Cortex of kidney (tissue), 1 donor: ENCODE measurements at places on chromosomes 5 and 9.

- no peak for DNase-seq
Measured at GRCh38 chr5:180172447-180173197, 36.4 kb downstream of the RASGEF1C start.

GRCh38 chr5:142811866-142812557 is 41.8 kb downstream of the ARHGAP26 start:
- no peak for DNase-seq

- no peak for DNase-seq
Measured at GRCh38 chr5:169629847-169630548, 7.1 kb upstream of the DOCK2 start.

DNA sequence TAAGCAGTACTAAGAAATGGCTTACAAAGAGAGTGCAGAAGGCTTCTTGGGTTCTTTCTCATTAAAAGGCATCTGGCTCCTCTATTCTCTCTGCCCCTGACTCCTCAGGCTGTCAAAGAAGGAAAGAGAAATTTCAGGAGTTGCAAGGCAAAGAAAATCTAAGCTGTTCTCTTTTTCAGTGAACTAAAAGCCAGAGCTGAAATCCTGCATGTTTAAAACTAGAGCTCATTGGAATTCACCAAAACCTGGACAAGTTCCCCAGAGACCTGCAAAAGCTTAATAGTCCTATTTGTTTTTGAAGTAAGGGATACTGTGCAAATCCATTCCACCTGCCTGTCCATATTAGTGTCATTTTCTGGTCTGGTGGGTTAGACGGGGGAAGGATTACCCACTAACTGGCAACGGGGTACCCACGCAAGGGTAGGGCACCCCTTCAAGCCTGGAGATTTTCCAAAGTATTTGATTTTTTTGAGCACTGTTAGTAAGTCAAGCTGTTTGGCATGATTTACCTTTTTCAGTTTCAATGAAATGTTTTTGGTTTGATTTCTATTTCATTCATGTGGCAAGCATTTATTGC is 179.3 kb downstream of the FSTL4 start:
- no peak for DNase-seq

DNA sequence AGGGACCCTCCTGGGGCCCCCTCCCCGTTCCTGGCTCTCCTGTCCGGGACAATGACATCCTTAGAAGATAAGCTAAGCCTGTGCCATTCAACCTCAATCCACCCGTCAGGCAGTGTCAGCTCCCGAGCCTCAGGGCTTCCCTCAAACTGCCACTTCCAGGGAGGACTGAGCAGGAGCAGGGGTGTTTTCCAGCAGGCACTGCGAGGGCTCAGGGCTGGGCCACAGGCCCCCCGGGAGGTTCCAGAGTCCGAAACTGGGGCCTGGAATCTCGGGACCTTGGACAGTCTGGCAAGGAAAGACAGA is 26.2 kb downstream of the LHX3 start:
- DNase-seq: no peak

- DNase-seq: no peak
Measured at GRCh38 chr5:143065185-143065965, 295.2 kb downstream of the ARHGAP26 start.

GRCh38 chr9:101693546-101694336 is 44.7 kb downstream of the GRIN3A start:
- no peak for DNase-seq

- no peak for DNase-seq
Measured at GRCh38 chr9:92446536-92446935, 22.3 kb upstream of the OMD start.

- DNase-seq: no peak
Measured at GRCh38 chr9:71985297-71985911, 74.0 kb downstream of the C9orf85 start.

- DNase-seq: no peak
Measured at GRCh38 chr5:163330723-163331668, 106.4 kb upstream of the CCNG1 start.

DNA sequence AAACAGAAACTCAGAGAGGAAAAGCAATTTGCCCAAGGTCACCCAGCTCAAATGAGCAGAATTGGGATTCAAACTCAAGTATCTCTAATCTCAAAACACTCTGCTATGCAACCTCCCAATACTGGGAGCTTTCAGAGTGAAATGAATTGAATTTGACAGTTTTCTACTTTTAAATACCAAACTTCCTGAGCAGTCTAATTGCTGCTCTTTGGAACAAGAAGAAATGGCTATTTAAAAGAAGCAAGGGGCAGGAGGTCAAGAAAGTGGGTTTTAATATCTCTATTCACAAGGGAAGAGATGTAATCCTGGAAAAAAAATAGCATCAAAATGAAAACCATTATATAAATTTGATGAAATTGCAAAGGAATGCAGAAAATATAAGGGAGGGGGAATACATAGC is 142.6 kb downstream of the INSYN2B start:
- no peak for DNase-seq

- no peak for DNase-seq
Measured at GRCh38 chr5:32330126-32330971, 17.6 kb upstream of the MTMR12 start.

DNA sequence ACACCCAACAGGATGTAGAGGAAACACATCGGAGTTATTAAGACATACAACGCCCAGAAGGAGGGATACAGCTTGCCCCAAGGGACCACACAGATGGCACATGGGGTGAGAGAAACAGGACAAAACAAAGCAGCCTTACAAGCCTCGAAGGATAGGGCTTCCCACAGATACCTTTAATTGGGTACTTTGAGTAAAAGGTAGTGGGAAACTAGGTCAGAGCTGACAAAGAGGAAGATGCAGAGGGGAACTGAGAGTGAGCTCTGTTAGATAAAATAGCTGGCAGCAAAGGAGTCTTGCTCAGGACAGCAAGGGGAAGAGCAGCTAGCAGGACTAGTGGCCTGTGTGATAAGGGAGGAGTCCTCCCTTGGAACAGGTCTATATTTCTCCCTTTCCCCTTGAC is 48.2 kb downstream of the OTP start:
- no peak for DNase-seq

GRCh38 chr5:156000115-156000514 is 326.8 kb upstream of the SGCD start:
- no peak for DNase-seq

- no peak for DNase-seq
Measured at GRCh38 chr5:178392386-178392785, 159.8 kb upstream of the PHYKPL start.

DNA sequence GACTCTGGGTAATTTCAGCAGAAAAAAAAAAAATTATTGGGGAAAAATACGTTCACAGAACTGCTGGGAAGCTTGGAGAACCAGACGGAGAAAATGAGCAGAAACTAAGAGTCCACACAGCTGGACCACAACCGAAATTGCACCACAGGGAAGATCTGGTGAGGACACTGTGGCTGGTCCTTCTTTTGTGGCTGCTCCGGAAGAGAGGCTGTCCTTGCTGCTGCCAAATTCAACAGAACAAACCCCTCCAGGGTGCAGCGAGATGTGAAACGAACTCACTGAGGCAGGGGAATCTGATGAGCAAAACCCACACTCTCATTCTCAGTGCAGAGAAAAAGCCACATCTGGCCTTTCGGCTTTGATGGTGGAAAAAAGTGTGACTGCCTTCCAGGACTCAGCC is 200.0 kb downstream of the ACTL7B start:
- DNase-seq: no peak

- no peak for DNase-seq
Measured at GRCh38 chr5:142685418-142686209, at the start of gene FGF1. TSS of gene FGF1 (minus strand) at chr5:142686090. CDS start at chr5:142614127, 71,963 bp downstream.

- DNase-seq: no peak
Measured at GRCh38 chr9:99210572-99210971, 11.2 kb downstream of the ALG2 start.

GRCh38 chr5:106873568-106873967 is 797.2 kb downstream of the EFNA5 start:
- no peak for DNase-seq

GRCh38 chr9:14192556-14192955 is 121.4 kb downstream of the NFIB start:
- DNase-seq: no peak

DNA sequence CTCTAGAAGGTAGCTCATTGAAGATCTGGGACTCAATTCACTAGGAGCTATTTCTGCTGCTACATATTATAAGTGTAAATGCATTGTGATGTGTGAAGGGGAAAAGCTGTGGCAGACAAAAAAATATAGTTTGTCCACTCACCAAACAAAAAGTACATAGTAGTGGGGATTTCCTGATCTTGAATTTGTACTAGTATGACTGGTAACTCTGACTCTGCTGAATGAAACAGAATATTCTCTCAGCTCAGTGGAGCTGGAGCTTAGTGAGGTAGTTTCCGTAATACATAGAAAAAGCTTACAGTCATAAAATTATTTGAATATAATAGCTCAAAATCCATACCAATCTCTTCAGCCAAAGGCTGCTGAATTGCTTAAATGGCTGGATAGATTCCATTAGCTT is 455.6 kb upstream of the CD180 start:
- no peak for DNase-seq

DNA sequence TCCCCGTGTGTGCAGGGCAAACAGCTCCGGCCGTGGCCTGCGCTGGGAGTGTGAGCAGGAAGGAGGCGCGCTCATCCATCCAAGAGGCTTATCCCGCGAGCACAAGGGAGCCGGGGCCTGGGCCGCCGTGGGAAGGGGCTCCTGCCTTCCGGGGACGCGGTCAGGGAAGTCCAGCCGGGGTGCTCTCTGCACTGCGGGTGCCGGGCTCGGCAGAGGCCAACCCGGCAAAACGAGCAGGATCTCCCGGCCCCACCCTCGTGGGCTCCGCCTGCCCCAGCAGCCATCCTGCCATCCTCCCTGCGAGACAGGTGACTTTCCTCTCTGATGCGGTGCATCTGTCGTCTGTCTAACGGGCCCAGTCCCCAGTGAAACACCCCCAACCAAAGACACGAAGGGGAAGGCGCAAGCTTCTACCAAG is 244.2 kb downstream of the AUH start:
- DNase-seq: no peak

DNA sequence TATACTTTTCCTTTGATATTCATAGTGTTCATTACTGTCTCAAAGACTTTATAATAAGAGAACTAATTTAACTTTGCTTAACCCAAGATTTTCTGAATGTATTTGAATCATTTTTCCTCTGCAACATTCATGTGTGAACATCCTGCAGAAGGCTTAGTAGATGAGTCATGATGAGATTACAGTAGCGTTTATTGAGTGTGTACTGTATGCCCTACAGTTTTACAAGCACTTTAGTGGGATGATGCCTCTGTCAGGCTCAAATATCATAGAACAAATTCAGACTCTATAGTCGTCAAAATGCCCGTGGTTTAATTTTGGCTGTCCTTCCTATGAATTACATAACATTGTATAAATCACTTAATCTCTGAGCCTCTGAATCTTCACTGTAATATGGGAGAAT is 41.2 kb downstream of the FYB1 start:
- DNase-seq: no peak

GRCh38 chr9:76667521-76667957 is 96.7 kb upstream of the PCA3 start:
- DNase-seq: no peak

GRCh38 chr9:8235489-8235888 is 435.9 kb upstream of the DMAC1 start:
- no peak for DNase-seq

DNA sequence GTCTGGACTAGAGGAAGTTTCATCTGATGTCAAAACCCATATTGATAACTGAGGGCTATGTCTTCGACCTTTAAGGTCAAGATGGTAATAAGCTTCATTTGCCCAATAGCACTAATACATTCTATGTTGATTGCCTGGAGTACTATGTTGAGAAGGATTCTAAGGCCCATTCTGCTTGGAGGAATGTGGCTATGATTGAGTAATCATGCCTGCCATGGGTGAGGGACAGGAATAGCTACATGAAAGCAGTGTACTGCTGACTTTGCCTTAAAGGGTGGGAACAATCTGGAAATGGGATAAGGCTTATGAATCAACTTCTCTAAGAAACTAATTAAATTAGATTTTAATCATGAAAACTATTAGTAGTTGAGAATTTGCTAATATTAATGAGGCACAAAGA is 13.6 kb downstream of the NNT start:
- no peak for DNase-seq

DNA sequence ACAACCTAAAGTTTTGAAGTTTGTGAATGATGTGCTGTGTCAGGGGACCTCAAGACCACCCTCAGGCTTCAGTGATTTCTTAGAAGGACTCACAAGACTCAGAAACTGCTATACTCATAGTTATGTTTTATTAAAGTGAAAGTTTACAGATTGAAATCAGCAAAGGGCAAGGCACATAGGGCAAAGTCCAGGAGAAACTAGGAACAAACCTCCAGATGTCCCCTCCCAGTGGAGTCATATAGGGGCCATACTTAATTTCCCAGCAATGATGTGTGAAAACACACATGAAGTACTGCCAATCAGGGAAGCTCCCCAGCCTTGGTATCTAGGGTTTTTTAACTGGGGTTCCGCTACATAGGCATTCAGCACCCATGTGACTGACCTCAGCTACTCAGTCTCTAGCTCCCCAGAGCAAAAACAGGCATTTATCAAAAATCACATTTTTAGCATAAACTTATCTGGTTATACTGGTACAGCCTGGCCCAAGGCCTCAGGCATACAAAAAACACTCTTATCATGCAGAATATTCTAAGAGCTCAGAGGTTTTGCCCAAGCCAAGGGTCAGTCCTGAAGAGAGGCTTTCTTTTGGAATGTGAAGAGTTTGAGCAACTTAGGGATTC is 74.7 kb upstream of the ANKRD55 start:
- no peak for DNase-seq

DNA sequence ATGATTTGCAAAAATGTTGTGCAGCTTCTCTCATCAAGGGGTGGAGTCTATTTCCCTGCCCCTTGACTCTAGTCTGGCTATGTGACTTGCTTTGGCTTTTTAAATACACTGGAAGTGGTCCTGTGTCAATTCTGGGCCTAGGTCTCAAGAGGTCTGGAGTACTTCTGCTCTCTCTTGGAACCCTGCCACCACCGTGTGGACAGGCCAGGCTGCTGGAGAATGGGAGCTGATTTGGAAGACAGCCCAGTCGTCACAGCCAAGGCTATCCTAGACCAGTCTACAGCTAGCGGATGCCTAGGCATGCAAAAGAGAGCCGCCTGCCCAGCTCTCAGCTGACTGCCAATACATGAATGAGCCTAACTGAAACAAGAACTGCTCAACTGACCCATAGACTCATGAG is 56.7 kb upstream of the CLINT1 start:
- DNase-seq: no peak

DNA sequence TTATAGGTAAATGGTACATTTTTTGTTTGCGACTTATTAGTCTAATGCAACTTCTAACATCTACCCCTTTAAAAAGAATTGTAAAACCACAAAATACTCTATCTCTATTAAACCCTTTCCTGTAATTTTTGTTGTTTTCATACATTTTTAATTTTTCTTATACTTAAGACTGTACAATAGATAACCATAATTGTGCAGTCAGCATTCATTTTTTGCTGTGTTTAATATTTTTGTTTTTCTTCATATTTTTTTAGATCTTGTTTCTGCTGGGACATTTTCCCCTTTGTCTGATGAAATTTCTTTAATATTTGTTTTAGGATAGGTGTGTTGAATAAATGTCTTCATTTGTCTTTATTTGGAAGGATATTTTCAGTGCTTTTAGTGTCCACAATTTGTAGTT is 19.9 kb downstream of the OR1J1 start:
- no peak for DNase-seq

- no peak for DNase-seq
Measured at GRCh38 chr5:59893429-59894227, at the start of gene PDE4D. TSS of gene PDE4D (minus strand) at chr5:59893726.
